ENCODE measurements at places on chromosomes 13 and 19.
A peak's percentile ranks its signal among the peaks of the same experiment; 100 is the strongest.

DNA sequence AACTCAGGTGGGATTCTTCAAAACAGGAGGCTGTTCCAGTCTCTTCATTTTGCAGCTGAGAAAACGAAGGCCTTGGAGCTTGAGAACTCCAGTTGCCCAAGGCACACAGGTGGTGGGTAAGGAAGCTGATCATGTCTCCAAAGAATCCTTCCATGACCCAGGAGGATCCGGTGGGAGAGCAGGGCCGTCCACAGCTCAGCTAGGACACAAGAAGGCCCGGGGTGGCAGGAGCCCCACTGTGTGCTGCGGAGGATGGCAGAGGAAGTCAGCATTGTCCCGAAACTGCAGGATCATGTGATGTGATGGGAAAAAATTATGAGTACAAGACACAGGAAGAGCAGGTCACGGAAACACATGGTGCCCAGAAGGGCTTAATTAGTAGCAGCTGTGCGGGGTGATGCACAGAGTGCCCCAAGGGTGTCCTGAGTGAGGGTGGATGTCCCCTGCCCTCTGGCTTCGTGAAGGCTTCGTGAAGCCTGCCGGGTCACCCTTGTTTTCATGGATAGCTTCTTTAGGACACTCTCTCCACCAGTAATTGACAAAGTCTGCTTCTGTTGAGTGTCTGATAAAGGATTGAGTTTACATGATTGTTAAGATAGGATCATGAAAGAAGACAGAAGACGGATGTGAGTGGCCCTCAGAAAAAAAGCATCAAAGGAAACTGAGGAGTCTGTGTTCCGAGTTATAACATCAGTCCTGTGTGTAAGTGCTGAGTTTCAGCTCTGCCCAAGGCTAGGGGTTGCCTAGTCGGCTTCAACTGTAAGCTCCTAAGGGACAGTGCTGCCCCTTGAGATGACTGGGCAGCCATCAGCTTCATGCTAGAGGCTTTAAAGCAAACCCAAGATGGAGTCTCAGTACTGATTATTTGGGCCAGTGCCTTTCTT lies 33.8 kb upstream of the SACS start:
- no peak for DNase-seq

- no peak for DNase-seq
Observed at GRCh38 chr19:961866-962620, 22.1 kb upstream of the WDR18 start.

GRCh38 chr13:104854007-104854406 lies 1681.5 kb downstream of the EFNB2 start:
- DNase-seq = no peak

DNA sequence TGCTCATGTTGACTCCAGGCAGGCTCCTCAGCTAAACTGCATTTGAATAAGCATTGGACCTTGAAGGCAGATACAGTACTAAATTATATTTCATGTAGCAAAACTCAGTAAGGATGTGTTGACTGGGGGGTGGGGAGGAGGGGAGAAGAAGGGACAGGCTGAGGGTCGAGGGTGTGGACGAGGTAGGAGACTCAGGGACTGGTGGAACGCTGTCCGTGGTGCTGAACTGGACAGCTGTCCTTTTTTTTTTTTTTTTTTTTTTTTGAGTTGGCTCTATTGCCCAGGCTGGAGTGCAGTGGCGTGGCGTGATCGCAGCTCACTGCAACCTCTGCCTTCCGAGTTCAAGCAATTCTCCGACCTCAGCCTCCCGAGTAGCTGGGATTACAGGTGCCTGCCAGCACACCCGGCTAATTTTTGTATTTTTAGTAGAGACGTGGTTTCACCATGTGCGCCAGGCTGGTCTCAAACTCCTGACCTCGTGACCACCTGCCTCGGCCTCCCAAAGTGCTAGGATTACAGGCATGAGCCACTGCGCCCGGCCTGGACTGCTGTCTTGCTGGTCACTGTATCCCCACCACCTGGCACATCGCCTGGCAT lies 33.2 kb upstream of the CASP14 start:
- DNase-seq = no peak

DNA sequence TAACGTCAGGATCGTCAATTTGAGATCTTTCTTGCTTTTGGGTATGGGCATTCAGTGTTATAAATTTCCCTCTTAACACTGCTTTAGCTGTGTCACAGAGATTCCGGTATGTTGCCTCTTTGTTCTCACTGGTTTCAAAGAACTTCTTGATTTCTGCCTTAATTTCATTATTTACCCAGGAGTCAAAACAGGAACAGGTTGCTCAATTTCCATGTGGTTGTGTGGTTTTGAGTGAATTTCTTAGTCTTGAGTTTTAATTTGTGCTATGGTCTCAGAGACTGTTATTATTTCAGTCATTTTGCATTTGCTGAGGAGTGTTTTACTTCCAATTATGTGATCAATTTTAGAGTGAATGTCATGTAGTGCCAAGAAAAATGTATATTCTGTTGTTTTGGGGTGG lies 153.1 kb downstream of the PCDH17 start:
- DNase-seq = no peak

DNA sequence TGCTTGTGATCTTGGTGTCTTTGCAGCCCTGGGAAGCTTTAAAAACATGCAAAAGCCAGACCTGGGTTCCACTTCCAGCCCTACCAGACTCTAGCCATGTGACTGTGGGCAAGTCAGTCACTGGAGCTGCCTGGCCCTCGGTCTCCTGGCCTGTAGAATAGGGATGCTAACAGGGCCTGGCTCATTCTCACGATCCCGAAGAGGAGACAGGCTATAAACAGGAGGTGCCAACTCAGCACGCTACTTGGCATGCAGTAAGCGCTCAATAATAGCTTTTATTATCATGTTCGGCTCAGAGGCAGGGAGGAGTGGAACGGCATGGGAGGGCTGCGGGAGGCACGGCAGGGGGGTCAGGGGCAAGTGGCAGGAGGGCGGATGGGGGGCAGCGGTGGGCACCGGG lies 1.7 kb downstream of the CTXN1 start:
- no peak for DNase-seq

DNA sequence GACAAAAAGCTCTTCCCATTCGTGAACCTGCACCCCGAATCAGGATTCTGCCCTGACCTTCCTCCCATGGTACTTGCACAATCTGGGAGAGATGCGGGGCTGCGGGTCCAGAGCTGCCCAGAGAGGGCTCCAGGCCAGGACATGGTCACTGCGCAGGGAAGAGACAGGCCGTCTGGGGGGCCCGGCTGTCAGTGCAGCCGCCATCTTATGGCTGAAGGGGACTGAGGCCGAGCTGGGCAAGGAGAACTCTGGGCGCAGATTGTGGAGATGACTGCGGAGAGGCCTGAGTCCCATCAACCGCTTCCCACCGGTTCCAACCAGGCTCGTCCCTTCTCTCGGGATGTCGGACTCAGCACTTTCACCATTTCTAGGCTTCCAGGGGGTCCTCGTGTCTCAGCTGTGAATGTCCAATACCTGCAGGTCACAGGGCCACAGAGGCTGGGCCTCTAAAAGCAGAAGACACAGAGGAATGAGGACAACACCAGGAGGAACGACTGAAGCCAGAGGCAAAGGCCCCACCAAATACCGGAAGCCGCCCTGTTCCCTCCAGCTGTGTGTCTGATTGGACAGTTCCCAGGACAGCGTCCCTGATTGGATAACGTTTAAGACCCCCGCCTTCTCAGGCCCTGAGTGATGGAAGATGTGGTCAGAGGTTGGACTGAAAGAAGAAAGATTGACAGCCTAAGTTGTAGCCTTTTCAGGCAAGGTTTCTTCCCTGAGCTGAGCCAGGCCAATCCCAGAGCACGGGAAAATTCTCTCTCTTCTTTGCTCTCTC lies 117.1 kb upstream of the ZNF91 start:
- no peak for DNase-seq

- peak; percentile 37 for DNase-seq
Observed at GRCh38 chr19:53086949-53087348, 16.3 kb downstream of the ZNF160 start.

Data from C1 segment of cervical spinal cord (tissue), 14 donors.